ENCODE measurements at places on chromosomes 5 and 9.

DNA sequence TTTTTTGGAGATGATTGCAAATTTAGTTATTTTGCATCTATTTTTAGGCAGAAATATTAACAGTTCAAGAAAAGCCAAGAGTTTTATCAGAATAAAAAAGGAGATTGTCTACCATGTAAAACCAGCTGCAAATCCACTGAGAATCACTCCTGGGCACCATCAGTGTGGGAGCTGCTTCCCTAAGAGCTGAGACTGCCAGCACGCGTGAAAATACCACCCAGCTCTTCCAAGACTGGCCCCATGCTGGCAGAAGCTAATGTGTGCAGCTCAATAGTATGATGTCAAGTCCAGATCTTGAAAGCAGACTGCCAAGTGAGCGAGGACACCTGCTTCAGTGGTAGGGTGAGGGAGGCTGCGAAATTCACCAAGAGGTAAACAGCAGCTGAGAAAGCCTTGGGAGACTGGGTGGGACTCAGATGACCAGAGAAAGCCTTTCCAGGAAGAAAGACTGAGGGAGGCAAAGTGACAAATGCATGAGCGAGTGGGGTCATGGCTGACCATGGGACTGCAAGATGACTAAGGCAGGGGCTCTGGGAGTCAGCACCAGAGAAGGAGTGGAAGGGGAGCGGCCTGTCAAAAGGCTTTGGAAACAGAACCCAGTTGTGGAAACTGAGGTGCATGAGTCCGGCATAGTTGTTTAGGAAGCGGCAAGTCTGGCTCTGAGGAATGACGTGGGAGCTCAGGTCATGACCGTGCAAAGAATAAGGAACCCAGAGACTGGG is 200.9 kb downstream of the GADD45G start:
- no peak for DNase-seq

GRCh38 chr9:23326597-23326996 is 499.4 kb downstream of the ELAVL2 start:
- DNase-seq: no peak

GRCh38 chr5:6899221-6899620 is 186.0 kb downstream of the TENT4A start:
- no peak for DNase-seq

GRCh38 chr5:86546582-86546981 is 71.2 kb upstream of the COX7C start:
- DNase-seq: no peak

- no peak for DNase-seq
Measured at GRCh38 chr5:67361932-67362729, 165.5 kb upstream of the CD180 start.

- DNase-seq: no peak
Measured at GRCh38 chr9:1044643-1045042, 5.5 kb upstream of the DMRT2 start.

DNA sequence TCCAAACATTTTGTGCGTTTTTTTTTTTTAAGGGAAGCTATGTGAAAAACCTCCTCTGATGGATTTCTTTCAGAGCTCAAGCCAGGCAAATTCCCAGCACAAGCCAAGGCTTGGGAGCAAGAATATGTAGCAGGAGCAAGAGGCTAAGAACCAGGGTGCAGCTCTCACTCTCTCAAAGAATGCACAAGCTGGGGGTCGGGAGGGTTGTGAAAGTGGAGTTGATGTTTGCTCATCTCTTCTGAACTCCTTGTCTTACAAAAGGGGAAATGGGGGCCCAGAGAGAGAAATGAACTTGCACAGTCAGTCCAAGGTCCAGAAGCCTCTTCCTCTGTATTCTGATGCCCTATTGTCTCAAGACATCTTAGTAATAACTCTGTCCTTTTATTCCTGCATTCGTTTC is 7.7 kb upstream of the TRAF1 start:
- DNase-seq: no peak

GRCh38 chr5:76804266-76804665 is 14.6 kb upstream of the F2RL1 start:
- no peak for DNase-seq

DNA sequence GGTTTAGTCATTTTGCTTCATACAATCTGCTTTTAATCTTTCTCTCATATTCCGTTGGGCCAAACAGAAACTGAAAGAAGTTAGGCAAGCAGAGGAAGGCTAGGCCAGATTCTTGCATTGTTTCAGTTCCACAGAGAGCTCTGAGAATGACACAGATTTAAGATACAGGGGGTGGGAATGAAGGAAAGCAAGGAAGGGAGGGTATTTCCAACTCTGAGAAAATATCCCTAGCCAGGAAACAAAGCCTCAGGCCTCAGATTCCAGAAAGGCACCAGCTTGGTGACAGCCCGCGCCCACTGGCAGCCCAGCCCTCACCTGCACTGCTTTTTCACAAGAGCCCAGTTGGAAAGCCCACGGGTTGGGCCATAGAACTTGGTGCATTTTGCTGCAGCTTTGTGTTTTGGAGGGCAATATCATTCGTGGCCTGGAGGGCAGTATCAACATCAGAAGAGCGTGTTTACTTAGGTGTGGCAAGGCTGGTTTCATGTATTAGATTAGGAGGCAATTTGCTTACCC is 63.5 kb downstream of the ENC1 start:
- no peak for DNase-seq

- no peak for DNase-seq
Measured at GRCh38 chr9:106532306-106533015, 330.5 kb upstream of the ZNF462 start.

DNA sequence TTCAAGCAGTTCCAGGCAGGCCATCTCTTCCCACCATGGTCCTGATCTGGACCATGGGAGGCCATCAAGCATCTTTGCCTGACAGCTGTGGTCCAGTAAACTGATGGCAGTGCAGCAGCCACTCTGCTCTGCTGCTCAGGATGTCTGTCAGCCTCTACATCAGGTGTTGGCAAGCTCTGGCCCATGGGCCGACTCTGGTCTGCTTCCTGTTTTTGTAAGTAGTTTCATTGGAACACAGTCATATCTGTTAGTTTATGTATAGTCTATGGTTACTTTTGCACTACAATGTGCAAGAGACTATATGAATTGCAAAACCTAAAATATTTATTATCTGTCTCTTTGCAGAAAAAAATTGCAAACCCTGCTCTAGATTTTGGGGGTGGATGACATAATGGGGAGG is 225.0 kb downstream of the KCTD16 start:
- no peak for DNase-seq

DNA sequence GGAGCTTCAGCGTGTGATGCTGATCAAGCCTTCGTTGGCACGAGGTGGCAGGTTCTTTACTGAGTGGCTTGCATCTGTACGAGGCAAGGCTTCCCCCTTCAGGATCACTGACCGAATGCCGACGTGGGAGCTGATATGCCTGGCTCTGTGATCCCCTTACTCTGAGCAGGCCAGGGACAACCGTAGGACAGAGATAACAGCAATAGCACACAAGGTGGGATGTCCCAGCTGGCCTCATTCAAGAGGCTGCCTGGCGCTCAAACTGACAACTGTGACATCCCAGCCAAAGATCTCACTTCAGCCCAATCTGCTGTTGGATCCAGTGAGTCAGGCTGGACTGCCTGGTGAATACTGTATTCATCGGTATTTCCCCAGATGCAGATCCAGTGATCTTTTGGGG is 199.4 kb upstream of the PANK3 start:
- DNase-seq: no peak

- no peak for DNase-seq
Measured at GRCh38 chr9:117374076-117374725, 40.7 kb downstream of the ASTN2 start.

DNA sequence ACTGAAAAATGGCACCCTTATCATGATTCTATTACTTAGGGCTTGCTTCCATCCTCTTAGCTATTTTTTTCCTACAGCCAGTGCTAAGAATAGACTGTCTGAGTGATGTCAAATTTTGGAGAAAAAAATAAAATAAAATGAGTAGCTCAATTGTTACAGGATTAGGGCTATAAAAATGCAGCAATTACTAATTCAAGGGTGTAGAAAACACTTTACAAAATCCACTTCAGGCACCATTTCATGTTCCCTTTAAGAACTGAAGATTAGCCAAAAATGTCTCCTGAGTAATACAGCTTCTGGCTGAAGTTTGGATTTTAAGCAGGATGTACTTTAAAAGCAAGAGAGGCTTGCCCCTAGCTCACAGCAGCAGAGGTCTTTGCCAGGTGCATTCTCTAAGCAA is 240.5 kb upstream of the IRX1 start:
- no peak for DNase-seq

DNA sequence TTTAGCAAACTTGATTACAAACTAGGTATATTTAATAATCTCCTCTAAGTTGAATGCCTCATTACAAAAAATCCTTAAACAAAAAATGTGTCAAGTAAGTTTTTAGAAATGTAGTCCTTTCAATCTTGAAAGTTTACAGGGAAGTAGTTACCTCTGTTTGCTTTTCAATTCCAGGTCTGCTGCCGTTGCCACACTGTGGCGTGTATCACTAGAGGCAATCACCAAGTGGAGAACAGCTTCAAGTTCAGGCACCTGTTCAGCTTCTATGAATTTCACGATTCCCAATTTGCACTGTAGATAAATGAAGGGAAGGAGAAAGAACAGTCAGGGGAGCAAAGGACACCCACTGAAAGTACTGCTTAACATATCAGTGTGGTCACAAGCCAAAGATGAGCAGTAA is 51.1 kb downstream of the ECPAS start:
- no peak for DNase-seq

DNA sequence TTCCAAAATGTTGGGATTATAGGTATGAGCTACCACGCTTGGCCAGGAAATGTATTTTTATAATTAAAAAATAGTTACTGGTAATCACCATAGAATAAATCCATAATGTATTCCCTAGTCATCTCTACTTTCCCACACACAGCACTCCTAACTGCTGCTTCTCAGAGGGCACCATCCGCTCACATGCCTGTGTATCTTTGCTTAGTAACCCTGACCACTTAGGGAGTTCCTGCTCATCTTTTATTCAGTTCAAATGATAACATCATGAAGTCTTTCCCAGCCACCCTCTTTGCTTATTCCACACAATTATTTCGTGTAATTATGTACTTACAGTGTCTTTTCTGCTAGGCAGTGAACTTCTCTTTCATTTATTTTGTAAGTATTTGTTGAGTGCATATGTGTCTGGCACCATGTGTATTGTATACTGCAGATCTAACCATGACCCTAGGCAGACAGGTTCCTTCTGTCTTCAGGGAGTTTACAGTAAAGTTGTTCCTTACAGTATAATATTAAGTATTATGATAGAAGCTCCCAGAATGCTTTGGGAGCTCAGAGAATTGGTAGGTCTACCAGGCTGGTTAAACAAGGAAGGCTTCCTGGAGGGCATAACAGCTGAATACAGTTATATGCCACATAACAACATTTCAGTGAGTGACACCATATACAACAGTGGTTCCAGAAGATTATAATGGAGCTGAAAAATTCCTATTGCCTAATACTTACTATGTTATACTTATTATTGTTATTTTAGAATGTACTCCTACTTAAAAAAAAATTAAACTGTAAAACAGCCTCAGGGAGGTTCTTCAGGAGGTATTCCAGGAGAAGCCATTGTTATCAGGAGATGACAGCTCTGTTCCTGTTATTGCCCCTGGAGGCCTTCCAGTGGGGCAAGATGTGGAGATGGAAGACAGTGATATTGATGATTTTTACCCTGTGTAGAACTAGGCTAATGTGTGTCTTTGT is 39.2 kb downstream of the DCAF10 start:
- no peak for DNase-seq

DNA sequence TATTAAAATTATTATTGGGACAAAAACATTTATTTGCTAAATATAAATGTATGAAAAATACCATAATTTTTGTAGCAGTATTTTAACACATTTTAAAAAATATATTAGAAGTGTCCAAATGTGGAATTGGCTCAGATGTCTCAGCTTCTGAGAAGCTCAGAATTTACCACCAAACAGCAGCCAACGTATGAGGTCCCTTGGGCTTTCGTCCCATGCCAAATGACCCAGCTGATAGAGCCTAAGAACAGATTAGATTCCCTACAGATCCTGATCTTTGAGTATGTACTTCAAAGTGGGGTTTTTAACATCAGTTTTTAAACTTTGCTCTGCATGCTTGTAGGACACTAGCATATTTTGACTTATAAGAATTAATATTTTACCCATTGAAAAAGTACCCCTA is 77.3 kb upstream of the RPS23 start:
- no peak for DNase-seq
